G401 (cell line): ENCODE measurements at places on chromosomes 13 and 19.

GRCh38 chr13:50809133-50810090 lies 34.1 kb downstream of the DLEU7 start:
- no peak for DNase-seq

GRCh38 chr19:13149628-13150186 lies 468 bp downstream of the STX10 start:
- DNase-seq, result peak; percentile 43

GRCh38 chr19:6532244-6532999 lies 1.6 kb downstream of the TNFSF9 start:
- DNase-seq, result no peak

GRCh38 chr13:27403727-27404385 lies 20.6 kb upstream of the GTF3A start:
- DNase-seq, result no peak

- DNase-seq, result no peak
Observed at GRCh38 chr19:55398200-55398925, 9.2 kb downstream of the UBE2S start.

DNA sequence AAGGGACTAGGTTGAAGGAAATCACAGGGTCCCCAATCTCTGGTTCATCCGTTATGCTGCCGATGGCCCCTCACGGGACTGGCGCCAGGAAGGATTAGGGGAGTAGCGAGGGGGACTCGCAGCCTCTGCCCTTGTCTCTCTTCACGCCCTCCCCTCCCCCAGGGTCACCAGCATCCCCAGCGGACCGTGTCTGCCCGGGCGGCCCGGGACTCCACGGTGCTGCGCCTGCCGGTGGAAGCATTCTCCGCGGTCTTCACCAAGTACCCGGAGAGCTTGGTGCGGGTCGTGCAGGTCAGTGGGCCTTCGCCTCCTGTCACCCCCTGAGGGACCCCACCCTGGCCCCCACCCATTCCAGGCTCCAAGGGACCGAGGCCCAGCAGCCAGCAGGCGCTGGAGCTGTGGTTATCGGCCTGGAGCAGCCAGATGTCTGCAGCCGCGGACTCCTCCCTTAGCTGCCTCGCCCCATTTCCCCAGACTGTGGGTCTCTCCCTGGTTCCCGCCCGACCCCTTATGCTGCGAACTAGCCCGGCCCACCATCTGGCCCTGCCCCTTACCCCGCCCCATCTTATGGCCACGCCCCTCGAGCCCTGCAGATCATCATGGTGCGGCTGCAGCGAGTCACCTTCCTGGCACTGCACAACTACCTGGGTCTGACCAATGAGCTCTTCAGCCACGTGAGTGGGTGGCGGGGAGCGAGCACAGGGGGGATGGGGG lies 5.4 kb downstream of the PNPLA6 start:
- no peak for DNase-seq

DNA sequence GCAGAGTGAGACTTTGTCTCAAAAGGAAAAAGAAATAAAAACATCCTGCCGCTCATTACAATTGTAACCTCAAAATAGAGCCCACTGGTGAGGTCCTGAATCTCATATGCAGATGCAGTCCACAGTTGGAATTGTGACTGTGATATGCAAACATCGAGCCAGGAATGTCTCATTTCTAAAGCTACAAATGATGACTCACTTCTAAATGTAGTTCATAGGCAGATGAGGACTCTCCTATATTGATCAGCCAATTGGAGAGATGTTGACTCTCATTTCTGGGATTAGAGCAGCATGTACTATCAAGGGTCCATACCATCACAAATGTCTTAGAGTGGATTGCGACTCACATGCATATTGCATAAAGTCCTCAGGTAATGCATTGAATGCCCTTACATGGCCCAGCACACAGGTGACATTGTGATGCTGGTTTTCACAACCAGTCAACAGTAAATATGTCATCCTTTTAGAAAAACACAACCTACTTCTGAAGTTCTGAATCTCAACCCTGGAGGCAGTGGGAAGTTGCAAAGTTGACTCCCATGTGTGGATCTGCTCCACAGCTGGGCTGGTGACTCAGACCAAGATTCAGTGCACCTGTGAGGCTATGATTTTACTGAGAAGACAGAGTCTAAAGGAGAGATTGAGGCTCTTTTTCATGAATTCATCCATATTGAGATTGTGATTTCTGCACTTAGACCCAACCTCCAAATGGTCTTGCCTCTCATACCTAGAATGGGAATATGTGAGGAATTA lies 16.9 kb upstream of the ZNF254 start:
- no peak for DNase-seq
